ENCODE measurements at places on chromosomes 1 and 21.

GRCh38 chr21:31473685-31474345 lies 129.8 kb upstream of the TIAM1 start:
- no peak for DNase-seq

DNA sequence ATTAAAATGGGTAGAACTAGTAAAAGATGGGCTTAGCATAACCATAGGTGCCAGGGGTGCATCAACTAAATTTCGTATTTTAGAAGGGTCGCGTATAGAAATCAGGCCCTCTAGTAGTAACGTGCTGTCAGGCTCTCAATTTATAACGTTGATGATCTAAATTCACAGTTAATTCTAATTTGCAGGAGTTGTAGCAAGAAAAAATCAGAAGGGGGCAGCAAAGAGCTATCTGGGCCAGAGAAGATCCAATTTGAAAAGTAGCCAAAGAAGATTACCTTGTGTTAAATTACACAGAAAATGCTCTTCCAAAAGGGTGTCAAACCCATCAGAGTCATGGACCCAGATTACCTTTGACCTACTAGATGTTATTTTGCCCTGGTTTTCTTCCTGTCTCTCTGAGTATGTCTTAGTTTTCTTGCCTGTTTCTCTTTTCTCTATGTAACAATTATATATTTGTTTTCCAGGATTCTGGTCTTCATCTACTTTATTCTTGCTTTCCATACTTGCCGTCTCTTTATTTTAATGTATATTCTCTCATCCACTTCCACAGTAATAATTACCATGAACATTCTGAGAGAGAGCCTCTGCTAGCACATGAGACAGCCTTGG lies 1030.9 kb downstream of the AMY1C start:
- DNase-seq, result peak; percentile 64

- DNase-seq, result no peak
Observed at GRCh38 chr1:109631513-109632505, 12.2 kb downstream of the AMPD2 start.

DNA sequence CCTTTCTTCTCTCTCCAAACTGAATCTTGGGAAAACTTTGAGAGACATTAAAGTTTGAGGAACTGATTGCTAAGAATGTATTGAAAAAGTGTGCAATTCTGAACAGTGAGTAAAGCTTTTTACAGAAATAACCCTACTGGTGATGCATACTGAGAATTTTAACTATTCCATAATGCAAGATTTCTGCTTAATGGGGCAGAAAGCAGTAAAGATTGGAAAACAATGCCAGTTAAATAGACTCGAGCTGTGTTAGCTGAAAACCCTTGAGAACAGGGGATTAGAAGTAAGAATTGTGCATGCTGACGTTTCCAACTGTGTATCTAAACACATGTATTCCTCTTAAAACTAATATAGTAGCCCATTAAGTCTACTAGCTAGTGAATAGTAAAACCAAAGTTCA lies 1500.2 kb upstream of the PRMT6 start:
- no peak for DNase-seq

- DNase-seq, result no peak
Observed at GRCh38 chr1:160779626-160780397, 16.2 kb upstream of the LY9 start.

- DNase-seq, result no peak
Observed at GRCh38 chr1:67019121-67019520, 34.8 kb downstream of the SLC35D1 start.

GRCh38 chr1:160408864-160409263 lies 8.5 kb downstream of the VANGL2 start:
- no peak for DNase-seq

DNA sequence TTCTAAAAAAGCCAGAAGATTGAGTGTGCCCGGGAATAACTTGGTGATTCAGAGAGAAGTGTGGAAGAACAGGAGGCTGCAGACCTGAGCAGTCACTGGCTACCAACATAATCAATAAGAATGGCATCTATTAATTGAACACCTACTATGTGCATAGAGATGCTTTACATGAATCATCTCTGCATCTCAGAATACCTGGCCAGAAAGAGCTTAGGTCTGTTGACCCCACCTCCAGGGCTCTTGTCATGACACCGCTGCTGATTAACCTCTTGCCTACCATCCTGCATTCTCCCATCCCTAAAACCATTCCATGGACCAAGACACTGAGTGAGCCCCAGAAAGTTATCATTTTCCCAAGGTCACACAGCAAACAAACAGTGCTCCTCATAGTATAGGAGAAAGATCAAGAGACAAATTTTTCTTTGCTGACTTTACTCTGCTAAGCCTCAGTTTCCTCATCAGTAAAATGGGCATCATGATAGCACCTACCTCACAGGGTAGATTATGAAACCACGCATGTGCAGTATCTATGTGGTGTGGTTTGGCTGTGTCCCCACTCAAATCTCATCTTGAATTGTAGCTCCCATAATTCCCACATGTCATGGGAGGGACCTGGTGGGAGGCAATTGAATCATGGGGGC lies 16.3 kb upstream of the PINK1 start:
- DNase-seq, result no peak

DNA sequence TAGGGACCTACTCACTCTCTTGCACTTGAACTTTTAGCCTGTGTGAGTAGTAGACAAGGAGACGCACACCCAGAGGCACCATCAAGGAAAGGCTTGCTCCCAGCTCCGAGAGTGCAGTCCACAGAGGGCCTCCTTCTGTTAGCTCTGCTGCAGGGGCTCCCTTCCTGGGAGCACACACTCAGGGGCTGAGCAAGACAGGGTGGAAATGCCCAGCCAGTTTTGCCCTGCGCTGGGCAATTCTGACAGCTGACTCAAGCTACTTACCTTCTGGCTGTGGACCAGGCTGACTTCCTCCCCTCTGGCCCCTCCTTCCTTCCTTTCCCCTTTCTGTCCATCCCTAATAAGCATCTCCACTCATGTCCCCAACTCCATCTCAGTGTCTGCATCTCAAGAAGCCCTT lies 449.1 kb downstream of the PTPRU start:
- DNase-seq, result no peak

- DNase-seq, result no peak
Observed at GRCh38 chr1:84887261-84887934, 5.6 kb downstream of the LPAR3 start.

GRCh38 chr1:94940738-94941137 lies 13.8 kb upstream of the CNN3 start:
- DNase-seq, result no peak

DNA sequence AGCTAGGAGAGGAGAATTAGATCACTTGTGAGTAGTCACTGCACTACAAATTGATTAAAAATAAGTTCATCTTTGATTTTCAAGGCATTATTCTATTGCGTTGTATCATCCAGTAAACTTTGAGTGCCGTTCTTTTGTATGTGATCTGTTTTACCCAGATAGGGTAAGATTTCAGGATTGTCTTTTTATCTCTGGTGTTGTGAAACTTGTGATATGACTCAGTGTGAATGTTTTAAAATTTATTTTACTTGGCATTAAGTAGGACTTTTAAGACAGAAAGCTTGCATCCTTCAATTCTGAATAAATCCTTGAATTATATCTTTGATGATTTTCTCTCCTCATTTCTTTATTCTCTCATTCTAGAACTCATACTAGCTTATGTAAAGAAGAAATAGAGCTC lies 93.3 kb upstream of the ADAMTS5 start:
- no peak for DNase-seq

GRCh38 chr1:222394224-222394623 lies 153.7 kb downstream of the HHIPL2 start:
- no peak for DNase-seq

DNA sequence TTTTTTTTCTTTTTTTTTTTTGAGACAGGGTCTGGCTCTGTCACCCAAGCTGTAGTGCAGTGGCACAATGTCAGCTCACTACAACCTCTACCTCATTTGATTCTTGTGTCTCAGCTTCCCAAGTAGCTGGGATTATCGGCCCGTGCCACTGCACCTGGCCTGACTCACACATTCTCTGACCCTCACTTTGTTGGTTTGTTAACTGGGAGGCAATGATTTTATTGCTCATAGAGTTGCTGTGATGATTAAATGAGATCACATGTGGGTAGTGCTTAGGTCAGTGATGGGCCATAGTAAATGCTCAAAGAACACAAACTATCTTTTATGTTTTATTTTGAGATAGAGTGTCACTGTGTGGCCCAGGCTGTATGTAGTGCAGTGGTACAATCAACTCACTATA lies 47.3 kb upstream of the SSBP3 start:
- no peak for DNase-seq

- DNase-seq, result no peak
Observed at GRCh38 chr1:114118351-114118990, 35.2 kb downstream of the SYT6 start.

DNA sequence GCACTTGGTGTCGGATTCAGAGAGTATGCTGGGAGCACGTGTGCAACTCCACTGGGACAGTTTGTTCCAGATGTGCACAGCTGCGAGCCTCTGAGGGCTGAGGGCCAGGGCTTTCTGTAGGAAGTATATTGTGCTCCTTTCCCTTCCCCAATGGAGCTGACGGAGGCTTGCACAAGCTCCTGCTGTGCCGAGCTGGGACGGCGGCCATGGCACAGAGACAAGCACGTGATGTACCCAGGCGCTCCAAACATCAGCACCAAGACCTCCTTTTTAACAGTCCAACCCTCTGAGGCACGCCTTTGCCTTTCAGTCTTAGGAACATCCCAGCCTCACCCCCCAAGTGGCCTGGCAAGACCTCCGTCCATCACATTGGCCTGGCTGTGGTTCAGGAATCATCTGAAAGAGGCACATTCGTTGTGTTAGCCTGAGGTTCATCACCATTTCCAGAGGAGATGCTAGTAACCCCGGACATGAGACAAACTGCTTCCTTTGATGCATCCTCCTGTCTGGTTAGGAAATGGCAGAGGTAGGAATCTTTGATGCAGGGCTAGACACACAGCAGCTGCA lies 339.2 kb upstream of the KAZN start:
- no peak for DNase-seq

- peak; percentile 38 for DNase-seq
Observed at GRCh38 chr1:200153277-200154055, 126.0 kb downstream of the NR5A2 start.

DNA sequence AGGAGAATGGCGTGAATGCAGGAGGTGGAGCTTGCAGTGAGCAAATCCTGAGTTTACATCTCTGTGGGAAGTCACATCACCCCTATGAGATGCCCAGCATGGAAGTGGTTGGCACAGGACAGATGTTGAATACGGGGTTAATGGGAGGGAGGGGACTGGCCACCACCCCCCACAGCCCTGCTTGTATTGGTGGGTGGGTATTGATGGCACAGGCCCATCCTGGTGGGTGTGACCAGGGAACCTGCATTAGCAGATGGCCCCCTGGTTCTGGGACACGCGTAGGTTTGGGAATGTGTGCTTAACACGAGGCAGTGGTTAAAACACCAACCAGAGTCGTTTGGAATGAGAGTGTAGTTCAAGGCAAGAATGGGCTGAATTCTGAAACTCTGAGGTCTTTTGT lies 117.9 kb downstream of the PRDM2 start:
- DNase-seq, result no peak

DNA sequence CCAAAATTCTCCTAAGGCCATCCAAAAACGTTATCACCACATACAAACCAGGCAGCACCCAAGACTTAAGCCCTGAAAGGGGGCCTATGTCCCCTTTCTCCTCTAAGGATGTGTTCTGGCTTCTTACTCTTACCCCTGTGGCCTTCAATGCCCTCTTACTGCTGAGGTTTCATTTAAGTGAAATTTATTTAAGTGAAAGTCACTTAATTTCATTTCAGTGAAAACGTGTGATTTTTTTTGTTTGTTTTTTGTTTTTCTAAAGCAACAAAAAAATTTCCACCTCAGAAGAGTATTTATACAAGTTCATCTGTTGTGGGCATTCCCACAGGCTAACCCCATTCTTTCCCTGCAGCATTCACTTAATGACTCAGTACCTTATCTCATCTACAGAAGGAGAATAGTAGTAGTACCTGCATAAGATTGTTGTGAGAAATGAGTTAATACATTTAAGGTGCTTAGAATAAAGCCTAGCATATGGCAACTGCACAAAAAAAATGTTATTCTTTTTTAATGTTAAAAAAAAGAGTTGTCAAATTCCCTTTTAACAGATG lies 220.6 kb downstream of the CHRM3 start:
- DNase-seq, result no peak

DNA sequence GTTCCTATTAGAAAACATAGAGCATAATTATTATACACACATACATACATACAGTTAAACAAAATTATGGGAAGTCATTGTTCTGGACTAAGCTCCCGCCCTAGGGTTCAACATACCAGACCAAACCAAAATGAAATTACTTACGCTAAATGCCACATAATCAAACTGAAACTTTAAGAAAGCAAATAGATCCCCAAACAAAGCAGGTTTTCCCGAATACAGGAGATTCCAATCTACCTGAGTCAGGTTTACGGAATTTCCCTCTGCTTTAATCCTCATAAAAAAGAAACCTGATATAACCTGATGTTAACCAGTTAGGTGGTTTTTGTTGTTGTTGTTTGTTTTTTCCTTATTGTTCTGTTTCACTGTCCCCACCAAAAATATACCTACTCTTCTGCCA lies 1886.9 kb downstream of the NCAM2 start:
- no peak for DNase-seq

DNA sequence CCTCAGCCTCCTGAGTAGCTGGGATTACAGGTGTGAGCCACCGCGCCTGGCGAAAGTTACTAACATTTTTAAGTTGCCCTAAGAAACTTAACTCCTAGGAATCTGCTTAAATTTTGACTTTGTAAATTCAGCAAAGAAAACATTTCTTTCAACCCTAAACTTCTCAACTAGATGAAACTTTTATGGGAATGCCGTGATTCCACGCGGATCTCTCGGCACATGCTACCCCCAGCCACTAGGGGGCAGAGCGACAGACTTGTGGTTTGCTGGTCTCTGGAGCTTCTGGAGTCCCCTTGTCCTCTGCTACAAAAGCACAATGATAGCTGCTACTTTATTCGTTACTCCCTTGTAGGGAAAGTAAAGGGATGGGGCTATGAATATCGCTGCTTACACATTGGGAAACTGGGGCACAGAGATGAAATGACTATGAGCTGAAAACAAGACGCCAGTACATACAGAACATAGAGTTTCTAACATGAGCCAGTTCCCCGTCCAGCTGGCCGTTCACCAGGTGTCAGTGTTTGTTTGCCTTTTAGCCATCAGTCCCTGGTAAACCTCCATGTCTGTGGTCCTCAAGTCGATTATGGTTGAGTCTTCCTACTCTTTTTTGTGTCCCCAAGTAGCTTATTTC lies 114.7 kb downstream of the PBX1 start:
- no peak for DNase-seq

GRCh38 chr1:174194461-174194860 lies 35.1 kb downstream of the RABGAP1L start:
- DNase-seq, result no peak

- DNase-seq, result no peak
Observed at GRCh38 chr1:31703431-31704270, at the start of gene COL16A1. Gene COL16A1 (minus strand): TSS chr1:31704017. CDS start chr1:31702193, 1,824 bp downstream.
